Common myeloid progenitor, CD34-positive (primary cell): ENCODE measurements at places on chromosomes 2 and 18.

GRCh38 chr2:163753726-163754125 is 17.9 kb upstream of the FIGN start:
- no peak for DNase-seq

GRCh38 chr2:127893494-127893893 is 7.7 kb upstream of the AMMECR1L start:
- DNase-seq: no peak

- DNase-seq: peak; percentile 89
Observed at GRCh38 chr2:157628477-157629415, at the start of gene ACVR1C. ACVR1C (minus strand) TSS chr2:157628864; CDS start chr2:157628644, 220 bp downstream.

DNA sequence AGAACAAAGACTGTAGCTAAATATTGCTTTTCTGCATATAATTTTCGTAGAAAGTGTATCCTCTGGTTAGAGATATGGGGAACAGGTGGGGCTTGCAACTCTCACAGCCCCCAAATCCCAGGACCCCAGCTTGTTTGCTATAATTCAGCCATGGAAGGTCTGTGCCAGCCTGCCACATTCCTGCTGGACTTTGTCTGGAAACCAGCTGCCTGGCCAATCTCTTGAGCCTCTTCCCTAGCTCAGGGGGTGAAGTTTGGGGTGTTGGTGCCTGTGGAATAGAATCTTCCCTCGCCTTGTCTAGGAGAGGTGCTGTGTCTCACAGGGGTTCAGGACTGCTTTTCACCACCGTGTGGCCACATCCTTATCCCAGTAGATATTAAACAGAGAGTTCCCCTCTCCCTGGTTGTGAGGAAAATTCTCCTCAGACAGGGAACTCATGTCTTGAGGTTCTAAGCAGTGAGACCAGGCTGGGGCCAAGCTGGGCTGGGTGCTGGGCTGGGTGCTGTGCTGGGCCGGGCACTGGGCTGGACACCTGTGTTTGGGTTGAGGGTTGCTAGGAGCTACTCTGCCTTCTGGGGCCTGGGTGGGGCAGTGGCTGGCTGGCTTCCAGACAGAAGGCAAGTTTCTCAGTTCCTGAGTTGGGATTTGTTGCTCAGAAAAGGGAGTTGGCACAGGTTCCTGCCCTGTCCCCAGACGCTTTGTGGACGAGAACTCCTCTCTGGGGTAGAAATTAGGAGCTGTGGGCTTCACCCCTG is 12.3 kb downstream of the TOGARAM2 start:
- no peak for DNase-seq

GRCh38 chr2:230974096-230974913 is 21.6 kb upstream of the SPATA3 start:
- DNase-seq: peak; percentile 34

GRCh38 chr2:157319795-157320194 is 5.8 kb downstream of the ERMN start:
- no peak for DNase-seq

DNA sequence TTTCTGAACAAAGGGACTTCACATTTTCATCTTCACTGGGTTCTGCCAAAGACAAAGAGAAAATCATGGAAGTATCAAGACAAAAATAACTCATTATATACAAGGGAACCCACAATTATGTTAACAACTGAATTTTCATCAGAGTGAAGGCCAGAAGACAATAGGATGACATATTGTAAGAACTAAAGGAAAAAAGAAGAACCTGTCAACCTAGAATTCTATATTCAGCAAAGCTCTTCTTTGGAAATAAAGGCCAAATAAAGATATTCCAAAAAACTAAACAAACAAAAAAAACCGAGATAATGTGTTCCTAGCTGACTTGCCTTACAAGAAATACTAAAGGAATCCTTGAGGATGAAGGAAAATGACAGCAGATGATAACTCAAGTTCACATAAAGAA is 10.3 kb upstream of the ZCCHC2 start:
- no peak for DNase-seq

DNA sequence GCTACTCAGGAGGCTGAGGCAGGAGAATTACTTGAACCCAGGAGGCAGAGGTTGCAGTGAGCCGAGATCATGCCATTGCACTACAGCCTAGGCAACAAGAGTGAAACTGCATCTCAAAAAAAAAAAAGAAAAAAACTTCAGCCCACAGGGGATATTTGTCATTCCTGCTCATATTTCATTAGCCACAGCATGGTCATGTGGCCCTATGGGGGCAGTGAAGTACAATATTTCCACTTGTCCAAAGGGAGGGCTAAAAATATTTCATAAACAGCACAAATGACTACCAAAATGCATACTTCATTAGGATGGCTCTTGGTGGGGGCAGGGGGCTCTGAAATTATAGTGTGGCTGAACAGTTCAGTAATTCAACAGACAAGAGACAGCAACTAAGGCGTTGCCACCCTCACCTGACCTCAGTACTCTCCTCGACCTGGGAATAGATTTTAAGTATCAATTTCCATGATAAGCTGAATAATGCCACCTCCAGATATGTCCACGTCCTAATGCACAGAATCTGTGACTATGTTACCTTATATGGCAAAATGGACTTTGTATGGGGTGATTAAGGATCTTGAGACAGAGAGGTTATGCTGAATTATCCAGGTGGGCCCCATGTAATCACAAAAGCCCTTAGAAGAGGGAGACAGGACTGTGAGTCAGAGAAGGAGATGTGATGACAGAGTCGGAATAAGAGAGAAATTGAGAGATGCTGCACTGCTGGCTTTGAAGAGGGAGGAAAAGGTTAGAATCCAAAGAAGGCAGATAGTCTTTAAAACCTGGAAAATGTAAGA is 158.2 kb upstream of the CRIM1 start:
- DNase-seq: no peak

GRCh38 chr2:199309973-199310372 is 147.8 kb downstream of the SATB2 start:
- no peak for DNase-seq

DNA sequence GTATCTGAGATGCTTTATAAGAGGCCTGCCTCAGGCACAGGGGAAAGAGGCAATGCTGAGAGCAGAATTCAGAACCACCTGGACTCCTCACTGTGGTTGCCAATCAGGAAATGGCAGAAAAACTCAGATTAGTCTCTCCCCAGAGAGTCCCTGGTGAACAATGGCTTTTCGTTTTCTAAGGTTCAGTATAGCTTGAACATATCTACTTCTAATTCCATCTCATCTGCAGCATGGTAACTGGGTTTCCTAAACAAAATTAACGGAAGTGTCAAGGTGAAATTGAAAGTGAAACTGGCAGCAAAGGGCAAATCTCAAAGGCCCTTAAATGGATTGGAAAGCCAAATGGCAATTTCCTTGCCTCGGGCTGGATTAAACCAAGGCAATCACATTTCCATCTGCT is 480.2 kb upstream of the ACVR2A start:
- DNase-seq: peak; percentile 44

- peak; percentile 35 for DNase-seq
Observed at GRCh38 chr2:200702646-200703118, 109.0 kb upstream of the BZW1 start.

DNA sequence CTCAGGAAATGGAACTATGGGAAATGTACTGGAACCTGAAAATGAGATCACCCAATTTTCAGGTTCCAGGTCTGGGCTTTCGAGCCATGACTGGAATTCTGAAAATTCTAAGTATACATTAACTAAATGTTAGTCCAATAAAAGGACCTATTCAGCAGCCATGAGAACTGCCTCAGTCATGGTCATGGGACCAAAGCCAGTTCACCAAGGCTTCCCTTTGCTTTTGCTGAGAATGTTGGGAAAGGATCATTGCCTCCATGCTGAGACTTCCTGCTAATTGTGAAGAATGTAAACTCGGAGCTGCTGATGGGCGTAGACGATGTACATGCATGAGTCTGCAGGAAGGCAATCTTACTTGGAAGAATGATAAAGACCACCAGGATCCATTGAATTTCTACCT is 624.4 kb upstream of the SOX11 start:
- DNase-seq: no peak

GRCh38 chr2:43269074-43269572 is 42.7 kb upstream of the ZFP36L2 start:
- no peak for DNase-seq

DNA sequence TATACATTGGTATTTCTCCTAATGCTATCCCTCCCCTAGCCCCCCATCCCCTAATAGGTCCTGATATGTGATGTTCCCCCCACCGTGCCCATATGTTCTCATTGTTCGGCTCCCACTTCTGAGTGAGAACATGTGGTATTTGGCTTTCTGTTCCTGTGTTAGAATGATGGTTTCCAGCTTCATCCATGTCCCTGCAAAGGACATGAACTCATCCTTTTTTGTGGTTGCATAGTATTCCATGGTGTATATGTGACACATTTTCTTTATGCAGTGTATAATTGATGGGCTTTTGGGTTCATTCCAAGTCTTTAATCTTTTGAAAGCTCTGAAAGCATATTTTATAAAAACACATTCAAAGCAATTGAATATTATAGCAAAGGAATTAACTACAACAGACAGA is 1169.4 kb upstream of the ZEB2 start:
- no peak for DNase-seq

GRCh38 chr2:236341067-236341466 is 76.9 kb upstream of the ASB18 start:
- no peak for DNase-seq

GRCh38 chr2:171878481-171878993 is 15.5 kb downstream of the SLC25A12 start:
- DNase-seq: no peak

GRCh38 chr2:198659096-198659870 is 798.5 kb downstream of the SATB2 start:
- DNase-seq: no peak
